Amniotic stem cell (primary cell): ENCODE measurements at places on chromosomes 11 and 22.

- DNase-seq, result no peak
Observed at GRCh38 chr22:49724893-49725489, 102.7 kb downstream of the BRD1 start.

GRCh38 chr11:122659676-122660554 lies 4.4 kb downstream of the UBASH3B start:
- DNase-seq, result no peak

GRCh38 chr22:38755155-38755910 lies 465 bp downstream of the SUN2 start:
- peak; percentile 42 for DNase-seq

DNA sequence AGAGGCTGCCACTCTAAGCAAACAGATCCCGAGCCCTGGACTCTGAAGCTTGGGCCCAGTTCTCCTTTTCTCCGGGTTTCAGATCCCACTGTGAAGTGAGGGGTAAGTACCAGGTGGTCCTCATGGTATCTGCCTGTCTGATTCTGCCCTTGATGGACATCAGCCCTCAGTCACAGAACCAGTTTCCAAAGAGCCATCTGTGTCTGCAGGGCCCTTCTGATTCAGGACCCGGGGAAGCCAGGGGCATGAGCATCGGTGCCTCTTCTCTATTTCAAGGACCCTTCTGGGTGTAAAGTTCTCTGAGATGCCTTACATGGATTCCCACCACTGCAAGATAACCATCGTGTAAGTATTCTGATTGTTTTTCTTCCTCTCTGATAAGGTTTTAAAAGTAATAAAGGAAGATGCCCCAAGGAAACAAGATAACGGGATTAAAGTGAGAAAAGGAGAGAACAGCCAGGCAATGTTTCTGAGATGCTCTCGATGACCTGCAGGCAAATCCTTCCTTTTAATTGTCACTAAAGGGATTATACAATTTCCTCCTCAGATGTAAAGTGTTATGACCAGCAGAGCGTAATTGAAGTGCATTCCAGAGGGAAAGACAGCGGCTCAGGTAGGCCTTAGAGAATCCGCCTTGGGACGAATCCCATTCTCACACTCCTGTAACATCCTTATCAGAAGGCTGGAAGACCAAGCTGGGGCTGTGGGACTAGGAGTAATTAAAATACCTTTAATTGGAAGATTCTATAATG lies 924.3 kb downstream of the TBC1D22A start:
- DNase-seq, result no peak

DNA sequence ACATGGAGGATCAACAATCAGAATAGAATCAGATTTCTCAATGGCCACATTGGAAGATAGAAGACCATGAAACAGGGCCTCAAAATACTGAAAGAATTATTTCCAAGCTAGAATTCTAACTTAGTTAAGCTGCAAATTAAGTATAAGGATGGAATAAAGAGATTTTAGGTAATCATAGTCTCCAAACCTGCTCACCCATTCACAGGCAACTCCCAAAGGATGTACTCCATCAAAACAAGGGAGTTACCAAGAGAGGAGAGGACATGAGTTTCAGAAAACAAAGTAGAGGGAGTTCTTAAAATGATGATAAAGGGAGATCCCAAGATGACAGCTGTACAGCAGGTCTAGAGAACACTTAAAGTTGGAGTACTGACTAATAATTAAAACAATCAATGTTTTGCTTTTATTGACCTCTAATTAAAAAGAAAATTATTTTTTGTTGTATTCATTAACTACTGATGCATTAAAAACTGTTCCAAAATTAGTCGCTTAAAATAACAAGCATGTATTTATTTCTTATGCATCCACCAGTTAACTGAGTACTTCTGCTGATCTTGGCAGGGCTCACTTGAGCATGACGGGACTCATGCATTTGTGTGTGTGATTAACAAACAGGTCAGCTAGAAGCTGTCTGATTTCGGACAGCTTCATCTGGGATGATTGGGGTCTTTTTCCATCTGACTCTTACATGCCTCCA lies 95.6 kb downstream of the CD44 start:
- DNase-seq, result no peak

DNA sequence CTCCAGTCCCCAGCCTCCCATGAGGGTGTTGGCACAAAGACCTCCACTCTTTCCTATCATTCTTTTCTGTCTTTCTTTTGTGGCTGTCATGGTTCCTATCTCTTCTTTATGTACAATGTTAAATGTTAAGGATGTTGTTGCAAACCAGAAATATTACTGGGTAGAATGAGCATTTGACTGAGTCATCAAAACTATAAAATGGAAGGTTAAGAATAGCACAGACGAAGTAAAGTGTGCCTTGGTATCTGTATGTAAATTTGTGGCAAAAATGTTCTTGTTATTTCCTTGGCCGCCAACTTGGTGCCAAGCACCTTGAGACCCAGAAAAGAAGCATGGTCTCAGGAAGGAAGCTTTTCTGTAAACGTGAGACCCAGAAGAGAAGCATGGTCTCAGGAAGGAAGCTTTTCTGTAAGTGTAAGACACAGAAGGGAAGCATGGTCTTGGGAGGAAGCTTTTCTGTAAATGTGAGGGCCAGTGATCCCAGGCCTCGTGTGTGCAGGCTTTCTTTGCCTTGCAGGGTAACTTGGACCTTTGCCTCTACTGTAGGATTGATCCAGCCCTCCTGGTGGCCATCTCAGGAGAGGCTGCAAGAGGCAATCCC lies 6.7 kb upstream of the PKP3 start:
- no peak for DNase-seq

- no peak for DNase-seq
Observed at GRCh38 chr22:24587251-24587650, 5.6 kb downstream of the LRRC75B start.

DNA sequence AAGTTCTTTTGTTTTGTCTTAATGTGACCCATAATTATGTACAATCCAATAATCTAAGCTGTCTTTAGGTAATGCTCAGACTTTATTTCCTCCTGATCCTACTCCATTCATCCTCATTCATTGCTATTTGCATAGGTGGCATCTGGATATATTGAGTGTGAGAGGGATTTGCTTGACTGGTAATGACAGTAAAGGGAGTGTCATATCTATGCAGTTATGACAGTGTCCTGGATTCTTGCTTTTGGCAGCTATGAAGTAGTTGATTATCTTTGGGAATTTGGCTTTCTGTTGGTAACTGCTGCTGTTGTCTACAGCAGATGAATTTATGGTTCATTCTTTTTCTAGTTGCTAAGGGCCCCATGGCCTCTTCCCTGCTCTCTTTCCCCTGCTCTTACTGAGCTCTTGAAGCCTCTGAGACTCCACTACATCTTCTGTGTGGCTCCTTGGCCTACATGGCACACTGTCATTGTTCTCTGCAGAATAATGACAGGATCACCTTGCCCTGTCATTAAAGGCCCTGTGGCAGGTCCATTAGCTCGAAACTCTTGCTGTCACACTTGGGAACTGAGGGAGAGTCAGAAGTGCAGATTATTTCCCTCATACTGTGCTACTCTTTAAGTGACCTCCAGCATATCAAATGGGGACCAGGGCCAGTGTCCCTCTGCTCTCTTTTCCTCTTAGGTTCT lies 20.1 kb upstream of the ACAT1 start:
- no peak for DNase-seq

DNA sequence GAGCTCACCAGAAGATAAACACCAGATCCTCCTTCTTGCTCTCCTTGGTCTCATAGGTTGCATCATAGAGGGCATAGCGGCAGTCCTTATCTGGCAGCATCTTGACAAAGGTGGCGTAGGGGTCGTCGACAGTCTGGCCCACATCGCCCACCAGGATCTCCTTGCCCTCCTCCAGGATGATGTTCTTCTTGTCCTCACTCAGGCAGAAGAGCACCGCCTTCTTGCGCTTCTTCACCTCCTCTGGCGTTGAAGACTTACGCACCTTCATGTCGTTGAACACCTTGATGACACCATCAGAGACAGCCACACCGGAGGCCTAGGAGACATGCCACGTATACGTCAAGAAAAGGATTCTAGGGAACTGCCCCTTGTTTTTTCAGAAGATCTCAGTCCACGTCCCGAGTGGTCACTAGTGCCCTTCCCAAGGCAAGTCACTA lies 2.0 kb downstream of the CFL1 start:
- no peak for DNase-seq

GRCh38 chr22:43269246-43269645 lies 73.9 kb downstream of the SCUBE1 start:
- DNase-seq, result no peak

- DNase-seq, result no peak
Observed at GRCh38 chr11:122096272-122097112, 19.5 kb downstream of the BLID start.

DNA sequence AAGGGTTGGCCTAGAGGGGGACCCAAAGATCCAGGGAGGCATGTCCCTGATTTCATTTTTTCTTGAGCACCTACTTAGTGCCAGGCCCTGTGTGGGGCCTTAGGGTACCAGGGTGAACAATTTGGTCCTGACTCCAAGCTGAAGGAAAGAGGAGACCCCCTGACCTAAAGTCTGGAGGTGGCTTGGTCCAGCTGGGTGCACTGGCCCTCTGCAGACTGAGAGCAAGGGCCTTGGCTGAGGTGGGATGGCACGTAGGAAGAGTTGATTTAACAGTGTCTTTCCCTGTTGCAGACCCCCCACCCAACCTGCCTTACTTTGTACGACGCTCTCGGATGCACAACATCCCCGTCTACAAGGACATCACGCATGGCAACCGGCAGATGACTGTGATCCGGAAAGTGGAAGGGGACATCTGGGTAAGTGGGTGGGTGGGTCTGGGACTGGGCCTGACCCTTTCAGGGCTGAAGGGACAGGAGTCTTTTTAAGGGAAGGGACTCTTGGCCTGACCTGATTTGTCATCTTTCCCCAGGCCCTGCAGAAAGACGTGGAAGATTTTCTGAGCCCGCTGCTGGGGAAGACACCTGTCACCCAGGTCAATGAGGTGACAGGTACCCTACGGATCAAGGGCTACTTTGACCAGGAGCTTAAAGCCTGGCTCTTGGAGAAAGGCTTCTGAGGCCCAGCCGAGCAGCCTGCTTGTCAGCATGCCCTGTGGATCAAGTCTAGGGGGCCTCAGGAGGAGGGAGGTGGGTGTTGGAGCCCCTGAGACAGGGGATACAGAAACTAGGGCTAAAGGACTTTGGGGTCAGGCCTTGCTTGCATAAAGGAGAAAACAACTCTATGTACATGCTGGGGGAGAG lies 3.3 kb downstream of the MRPL49 start:
- no peak for DNase-seq

DNA sequence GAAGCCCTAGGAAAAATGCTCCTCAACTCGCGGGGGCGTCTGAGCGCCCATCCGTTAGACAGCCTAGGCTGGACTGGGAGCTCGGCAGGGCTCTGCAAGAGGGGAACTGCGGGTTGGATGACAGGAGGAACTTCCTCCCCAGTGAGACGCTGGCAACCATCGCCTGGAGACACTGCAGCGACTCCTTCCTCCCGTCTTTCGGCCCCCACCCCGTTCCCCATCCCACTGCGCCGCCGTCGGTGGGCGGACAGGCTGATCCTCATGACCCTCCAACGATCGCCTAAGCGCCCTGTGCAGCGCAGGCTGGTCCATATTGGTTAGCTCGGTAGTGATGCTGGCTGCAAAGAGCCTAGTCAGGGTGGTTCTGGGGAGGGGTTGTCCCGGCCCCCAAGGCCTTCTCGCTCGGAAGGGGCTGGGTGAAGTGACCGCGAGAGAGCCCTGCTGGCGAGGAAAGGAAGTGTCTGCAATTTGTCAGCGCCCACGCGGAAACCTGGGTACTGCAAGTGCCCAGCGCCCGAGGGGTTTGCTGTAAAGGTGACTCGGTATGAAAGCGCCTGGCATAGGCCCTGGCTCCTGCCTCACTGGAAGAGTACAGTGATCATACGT lies 638 bp downstream of the NRGN start:
- no peak for DNase-seq

GRCh38 chr22:33553493-33553892 lies 366.8 kb downstream of the LARGE1 start:
- DNase-seq, result no peak

DNA sequence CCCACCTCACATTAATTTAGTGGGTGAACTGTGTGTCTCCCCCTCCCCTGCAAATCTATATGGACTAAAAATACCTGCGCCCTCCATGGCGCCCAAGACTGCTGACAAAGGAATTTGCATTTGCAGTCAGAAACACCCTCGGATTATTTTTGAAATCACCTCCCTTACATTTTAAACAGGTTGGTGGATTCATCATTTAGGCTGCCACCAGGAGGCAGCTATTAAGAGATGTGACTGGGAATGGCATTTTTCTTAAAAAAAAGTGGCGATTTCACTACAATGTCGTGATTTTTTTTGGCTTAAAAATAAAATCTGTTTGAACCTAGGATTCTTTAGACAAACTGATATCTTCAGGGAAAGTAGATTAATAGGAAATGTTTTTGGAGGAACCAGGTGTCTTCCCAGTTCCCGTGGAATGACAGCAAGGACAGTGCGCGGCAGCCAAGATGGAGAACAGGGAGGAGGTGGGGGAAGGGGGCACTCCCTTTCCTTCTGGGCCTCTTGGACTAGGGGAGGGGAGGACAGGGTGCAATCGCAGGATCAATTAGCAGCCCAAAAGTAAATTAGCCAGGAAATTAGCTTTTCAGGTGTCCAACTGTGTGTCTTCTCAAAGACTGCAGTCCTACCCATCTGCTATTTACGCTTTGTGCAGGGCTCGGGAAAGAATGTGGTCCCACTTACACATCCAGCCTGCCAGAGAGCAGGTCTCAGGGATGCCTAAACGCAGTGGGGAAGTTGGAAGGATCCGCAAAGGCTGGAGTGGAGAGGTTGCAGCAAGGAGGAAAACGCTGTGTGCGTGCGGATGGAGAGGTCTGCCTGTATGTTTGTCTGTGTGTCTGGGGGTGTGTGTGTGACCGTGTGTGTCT lies 496.4 kb downstream of the NTM start:
- DNase-seq, result no peak

- no peak for DNase-seq
Observed at GRCh38 chr22:29719899-29720645, at the start of gene CABP7. TSS of gene CABP7 (plus strand) at chr22:29720003. CDS start at chr22:29720425, 422 bp downstream.

DNA sequence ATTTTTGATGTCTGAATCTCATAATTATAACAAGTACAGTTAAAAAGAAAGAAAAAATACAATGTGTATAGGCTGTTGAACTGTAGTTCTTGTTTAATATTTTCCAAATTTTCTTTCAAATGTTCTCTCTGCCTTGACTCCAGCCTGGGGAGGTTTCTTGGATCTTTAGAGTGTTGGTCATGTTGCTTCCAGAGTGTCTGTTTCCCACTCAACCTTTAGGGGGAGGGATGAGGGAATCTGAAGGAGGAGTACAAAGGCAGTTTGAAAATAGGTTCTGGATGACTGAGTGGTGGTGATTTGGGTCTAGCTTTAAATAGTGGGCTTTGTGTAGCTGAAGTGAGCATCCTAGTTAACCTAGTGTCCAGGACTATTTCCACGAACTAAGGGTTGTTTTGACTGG lies 2.0 kb downstream of the CTNND1 start:
- no peak for DNase-seq

DNA sequence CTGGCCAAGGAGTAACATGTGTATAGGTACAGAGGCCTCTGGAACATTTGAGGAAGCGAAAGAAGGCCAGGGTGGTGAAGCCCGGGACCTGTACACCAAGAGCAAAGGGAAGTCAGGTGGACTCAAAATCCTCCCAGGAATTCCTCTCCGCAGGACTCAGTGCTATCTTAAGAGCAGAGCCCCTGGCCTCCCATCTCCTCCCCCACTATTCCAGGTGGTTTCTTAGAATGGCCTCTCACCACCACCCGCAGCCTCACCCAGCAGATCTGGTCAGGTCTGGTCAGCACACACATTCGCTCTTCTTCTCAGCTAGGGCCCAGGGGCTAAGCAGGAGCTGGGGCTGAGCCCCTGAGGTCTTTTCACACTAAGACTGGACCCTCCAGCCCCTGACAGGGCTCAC lies 59.1 kb downstream of the SCGB1A1 start:
- no peak for DNase-seq

- no peak for DNase-seq
Observed at GRCh38 chr22:49969751-49970527, 9.4 kb downstream of the PIM3 start.

- no peak for DNase-seq
Observed at GRCh38 chr22:48045369-48045768, 1282.9 kb downstream of the TBC1D22A start.
